ENCODE measurements at places on chromosomes 5 and 9.

GRCh38 chr9:110249603-110250002, 6.7 kb downstream of the TXN start:
- no peak for DNase-seq

DNA sequence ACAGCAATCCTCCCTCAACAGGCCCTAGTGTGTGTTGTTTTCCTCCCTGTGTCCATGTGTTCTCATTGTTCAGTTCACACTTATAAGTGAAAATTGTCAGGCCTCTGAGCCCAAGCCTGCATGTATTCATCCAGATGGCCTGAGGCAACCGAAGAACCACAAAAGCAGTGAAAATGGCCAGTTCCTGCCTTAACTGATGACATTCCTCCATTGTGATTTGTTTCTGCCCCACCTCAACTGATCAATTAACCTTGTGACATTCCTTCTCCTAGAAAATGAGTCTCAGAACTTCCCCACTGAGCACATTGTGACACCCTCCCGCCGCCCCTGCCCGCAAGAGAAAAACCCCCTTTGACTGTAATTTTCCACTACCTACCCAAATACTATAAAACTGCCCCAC, 17.4 kb upstream of the TRPC7 start:
- DNase-seq = no peak

- DNase-seq = no peak
Observed at GRCh38 chr5:116273448-116274242, 188.8 kb downstream of the COMMD10 start.

DNA sequence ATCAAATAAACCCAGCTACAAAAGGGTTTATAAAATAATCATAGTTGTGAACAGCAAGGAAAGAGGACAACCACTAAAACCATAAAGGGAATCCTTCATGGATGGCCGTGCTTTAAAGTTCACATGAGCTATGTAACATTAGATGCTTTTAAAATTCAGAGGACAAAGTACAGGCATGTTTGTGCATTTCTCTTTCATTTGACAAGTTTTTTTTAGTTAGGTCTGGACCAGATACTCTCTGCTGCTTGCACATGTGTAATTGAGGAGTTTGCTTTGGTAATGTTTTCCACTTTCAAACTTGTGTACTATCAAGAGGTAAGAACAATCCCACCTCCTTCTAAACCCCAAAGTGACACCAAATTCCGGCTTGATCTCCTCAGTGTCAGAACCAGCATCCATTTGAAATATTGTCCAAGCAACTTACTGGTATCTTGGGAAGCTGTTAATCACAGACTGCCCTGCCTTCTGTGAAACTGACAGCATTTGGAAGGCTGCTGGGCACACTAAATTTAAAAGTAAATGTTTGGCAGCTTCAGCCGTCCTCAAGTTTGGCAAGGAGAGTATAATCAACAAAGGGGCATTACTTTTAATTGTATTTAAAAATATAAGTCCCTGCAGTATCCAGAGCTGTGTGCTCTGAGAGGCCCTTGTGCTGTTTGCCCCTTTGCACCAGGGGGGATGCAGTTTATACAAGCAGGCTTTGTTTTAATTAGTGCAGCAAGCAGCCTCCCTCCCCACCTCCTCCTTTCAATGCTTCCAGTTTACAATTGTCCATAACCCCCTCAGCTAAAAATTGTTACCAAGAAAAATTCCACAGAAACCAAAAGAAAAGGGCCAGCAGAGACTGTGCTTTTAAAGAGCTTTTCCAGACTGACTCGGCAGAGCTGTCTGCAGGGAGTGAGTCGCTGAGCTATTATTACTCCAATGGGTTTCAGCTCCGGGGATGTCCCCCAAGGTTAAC, 328.3 kb upstream of the MPDZ start:
- peak; percentile 13 for DNase-seq

DNA sequence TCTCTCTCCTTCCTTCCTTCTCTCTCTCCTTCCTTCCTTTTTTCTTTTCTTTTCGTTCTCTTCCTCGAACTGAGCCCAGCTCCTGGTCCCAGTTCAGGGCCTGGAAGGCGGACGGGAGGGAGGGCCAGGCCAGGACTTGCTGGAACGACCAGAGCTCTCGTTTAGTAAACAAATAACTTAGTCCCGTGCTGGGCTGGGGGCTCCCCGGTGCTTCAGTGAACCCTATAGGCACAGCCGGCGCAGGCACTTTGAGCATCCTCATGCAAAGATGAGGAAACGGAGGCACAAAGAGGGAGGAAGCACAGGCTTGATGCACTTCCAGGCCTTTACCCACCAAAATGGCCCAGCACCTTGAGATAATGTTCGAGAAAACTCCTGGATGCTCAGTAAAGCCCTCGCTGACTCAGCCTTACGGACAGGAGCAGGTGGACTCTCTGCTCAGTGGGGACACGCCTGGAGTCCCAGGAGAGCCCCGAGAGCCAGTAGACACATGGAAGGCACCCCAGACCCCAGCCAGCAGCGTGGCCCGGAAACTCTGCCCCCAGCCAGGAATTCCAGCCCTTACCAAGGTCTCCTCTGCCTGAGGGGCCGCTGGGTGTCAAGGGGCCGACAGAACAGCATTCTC, 18.8 kb downstream of the FAM163B start:
- no peak for DNase-seq

- no peak for DNase-seq
Observed at GRCh38 chr9:109113892-109114609, 5.7 kb downstream of the TMEM245 start.

DNA sequence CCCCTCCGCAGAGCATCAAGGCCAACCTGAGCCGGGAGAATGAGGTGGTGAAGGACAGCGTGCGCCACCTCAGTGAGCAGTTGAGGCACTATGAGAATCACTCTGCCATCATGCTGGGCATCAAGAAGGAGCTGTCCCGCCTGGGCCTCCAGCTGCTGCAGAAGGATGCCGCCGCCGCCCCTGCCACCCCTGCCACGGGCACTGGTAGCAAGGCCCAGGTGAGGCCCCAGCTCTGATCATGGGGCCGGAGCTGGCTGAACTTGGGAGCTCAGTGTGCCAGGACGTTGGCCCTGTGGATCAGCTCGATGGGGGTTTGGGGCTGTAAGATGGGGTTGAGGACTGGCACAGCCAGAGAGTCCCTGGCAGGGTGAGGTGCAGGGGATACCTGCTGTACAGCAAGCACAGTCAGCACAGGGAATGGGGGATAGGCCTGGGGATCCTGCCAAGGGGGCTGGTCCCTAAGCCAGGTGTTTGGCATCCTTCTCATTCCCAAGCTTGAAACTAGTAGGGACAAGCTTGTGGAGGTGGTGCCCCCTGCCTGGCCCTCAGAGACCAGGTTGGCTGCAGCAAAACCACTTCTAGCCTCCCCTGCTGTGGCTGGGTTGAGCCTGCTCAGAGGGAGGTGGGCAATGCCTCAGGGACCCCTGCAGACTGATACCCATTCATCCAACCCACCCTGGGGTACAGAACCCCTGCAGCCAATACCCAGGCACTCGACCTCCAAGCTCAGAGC, 22.5 kb downstream of the OLFML2A start:
- DNase-seq = no peak

DNA sequence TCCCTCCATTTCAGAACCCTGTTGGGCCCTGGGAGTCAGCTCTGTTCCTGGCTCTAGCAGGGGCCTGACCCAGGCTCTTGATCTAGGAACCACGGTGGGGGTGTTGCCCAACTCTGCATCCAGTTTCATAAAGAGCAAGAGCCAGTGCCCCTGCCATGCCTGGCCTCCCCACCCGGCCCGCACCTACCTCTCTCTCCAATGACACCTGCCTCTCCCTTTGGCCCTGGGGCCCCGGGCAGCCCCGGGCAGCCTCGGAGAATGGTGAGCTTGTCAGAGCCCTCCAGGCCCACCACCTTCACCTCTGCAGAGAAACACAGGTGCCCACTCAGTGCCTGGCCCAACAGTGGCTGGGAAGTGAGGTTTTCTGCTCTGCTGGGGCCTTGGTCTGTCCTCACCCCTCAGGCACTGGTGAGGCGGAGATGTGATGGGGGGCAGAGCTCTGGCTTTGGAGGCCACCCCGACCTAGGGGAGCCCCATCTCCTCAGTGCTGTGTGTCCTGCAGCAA, 1.5 kb downstream of the FCN1 start:
- DNase-seq = no peak

DNA sequence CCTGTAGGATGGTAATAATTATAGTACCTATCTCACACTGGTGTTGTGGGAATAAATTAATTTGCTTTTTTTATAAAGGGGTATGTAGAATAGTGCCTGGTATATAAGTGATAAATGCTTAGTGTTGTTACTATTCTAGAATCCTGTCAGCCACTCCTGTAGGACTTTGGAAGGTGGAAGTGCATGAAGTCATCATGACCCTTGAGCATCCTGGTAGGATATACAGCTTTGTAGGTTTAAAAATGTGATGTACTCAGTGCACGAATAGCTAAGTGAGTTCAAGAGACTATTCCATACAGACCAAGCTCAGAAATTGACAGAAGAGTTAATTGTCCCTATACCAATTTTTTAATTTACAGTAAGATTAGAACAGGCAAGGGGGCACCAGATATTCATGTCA, 258.8 kb upstream of the RFX3 start:
- no peak for DNase-seq

DNA sequence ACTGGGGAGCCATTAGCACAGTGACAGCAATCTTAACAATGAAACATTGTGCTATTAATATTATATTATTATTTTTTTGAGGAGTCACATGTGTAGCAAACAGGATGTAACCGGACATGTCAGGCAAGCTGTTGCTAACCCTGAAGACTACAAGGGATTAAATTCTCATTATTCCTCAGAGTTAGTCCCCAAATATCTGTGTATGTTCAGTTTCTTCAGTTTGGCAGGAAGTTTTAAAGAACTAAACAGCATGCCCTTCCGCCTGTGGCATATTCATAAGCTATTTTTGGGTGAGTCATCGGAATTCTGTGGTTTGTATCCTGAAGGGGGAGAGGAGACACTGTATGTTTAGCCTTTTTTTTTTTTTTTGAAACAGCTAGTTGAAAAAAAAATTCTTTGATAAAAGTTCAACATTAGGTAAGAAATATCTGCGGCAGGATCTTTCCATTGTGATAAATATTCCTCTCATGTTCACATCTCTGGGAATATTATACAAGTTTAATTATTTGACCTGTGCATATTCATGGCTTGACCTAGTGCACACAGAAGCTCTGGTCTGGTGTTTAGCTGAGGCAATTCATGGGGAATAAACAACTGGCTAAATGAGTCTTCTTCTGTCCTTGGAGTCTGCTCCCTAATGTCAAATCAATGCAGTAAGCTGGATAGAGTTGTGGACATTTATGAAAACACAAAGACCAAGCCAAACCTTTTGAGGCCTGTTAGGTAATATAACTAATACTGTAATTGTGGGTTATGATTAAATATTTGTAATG, 202.7 kb upstream of the CDKN2B start:
- DNase-seq = peak; percentile 98

GRCh38 chr5:96967400-96967799, 31.5 kb downstream of the LNPEP start:
- DNase-seq = no peak

GRCh38 chr5:68193481-68194036, 22.0 kb upstream of the PIK3R1 start:
- DNase-seq = peak; percentile 37

- no peak for DNase-seq
Observed at GRCh38 chr9:136937186-136938001, 7.1 kb downstream of the FBXW5 start.

GRCh38 chr9:37338218-37338617, 84.3 kb upstream of the GRHPR start:
- no peak for DNase-seq

DNA sequence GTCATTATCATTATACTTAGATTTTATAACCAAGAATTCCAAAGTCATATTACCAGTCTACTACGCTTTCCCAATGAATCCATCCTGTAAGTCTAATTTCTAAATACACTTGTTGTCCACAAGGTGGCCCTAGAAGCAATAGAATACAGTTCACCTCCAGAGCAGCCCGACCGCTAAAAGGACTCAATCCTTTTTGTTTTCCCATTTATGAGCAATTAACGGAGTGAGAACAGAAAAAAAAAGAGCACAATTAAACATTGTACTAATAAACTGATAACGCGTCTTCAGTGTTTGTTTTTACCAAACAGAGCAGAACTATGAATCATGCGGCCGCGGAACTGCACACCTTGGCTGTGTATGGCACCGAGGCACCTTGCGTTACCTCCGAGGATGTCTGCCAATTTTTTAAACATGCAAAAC, 160.7 kb upstream of the DAPK1 start:
- DNase-seq = peak; percentile 83

- no peak for DNase-seq
Observed at GRCh38 chr9:95715868-95716435, 159.5 kb upstream of the ERCC6L2 start.

- peak; percentile 25 for DNase-seq
Observed at GRCh38 chr5:151480384-151481293, 33.2 kb downstream of the SLC36A1 start.

- DNase-seq = no peak
Observed at GRCh38 chr5:159995907-159996306, 13.0 kb upstream of the TTC1 start.

- DNase-seq = no peak
Observed at GRCh38 chr9:108664309-108665255, 191.2 kb downstream of the ACTL7B start.

- no peak for DNase-seq
Observed at GRCh38 chr5:88384886-88385285, 116.2 kb upstream of the TMEM161B start.

- DNase-seq = no peak
Observed at GRCh38 chr5:32098890-32099310, 75.2 kb downstream of the GOLPH3 start.

DNA sequence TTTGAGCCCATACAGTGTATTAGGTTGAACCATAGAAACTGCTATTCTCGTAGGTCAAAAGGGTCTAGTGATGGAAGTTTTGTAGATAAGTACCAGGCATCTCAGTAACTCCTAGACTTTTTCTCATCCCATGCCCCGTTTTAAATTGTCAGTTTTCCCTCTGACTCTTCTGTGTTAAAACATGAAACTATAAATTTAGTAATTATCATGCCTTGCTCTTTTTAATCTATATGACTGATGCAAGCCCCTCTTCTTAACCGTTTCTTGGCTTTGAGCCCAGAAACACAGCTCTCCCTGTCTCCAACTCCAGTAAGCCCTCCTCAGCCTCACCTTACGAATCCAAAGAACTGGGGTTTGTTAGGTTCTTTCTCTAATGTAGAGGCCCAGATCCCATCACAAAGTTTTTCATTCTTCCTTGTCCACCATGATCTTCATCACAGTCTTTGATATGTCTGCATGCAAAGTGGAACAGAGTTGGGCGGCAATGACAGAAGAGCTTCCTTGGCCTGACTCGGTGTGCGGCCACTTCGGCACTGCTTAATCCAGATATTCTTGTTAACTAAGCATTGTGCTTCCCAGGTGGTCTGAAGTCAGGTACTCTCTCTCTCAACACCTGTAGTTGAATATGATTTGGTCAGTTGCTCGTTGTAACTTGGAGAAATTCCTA, 21.1 kb downstream of the RGMB start:
- DNase-seq = no peak

Data from astrocyte of the spinal cord (primary cell).